ENCODE measurements at places on chromosomes 16 and 17.
A peak's percentile ranks its signal among the peaks of the same experiment; 100 is the strongest.

DNA sequence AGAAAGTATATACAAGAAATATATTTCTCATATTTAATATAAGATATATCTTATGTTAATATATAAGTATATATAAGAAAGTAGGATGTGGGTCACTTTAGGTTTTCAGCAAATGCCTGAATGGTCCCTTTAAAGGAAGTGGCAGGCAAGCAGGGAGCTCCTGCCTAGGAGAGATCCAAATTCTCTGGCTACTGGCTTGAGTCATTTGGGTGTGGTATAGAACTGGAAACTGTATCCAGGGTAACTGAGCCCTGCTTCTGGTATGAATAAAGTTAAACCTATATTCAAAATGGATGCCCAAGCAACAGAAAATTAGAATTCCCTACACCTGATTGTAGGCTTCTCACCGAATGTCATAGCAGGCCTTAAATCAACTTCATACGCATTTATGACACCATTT, 144.4 kb downstream of the ZNF18 start:
- no peak for DNase-seq

- DNase-seq = peak; percentile 27
Measured at GRCh38 chr17:75557075-75557851, 30.3 kb upstream of the MYO15B start.

- no peak for DNase-seq
Measured at GRCh38 chr17:11353601-11354000, 112.6 kb downstream of the SHISA6 start.

- peak; percentile 89 for DNase-seq
Measured at GRCh38 chr17:60573236-60574051, 26.5 kb upstream of the PPM1D start.

DNA sequence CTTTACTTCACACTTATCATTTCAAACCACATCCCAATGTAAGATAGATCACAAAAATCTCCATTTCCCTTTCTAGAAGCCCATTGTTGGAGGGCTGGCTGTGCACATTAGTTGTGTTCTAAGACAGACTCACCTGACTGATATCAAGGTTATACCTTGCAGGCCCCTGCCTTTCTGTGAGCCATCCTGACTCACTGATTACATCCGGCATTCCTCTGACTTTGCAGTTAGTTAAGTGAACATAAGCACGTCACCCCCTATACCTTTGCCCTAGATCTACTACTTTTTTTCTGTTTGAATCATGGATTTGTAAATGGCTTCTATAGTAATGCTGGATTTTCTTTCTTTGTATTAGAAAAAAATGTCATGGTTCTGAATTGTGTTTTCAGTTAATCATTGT, 78.3 kb downstream of the TANGO6 start:
- DNase-seq = peak; percentile 72

DNA sequence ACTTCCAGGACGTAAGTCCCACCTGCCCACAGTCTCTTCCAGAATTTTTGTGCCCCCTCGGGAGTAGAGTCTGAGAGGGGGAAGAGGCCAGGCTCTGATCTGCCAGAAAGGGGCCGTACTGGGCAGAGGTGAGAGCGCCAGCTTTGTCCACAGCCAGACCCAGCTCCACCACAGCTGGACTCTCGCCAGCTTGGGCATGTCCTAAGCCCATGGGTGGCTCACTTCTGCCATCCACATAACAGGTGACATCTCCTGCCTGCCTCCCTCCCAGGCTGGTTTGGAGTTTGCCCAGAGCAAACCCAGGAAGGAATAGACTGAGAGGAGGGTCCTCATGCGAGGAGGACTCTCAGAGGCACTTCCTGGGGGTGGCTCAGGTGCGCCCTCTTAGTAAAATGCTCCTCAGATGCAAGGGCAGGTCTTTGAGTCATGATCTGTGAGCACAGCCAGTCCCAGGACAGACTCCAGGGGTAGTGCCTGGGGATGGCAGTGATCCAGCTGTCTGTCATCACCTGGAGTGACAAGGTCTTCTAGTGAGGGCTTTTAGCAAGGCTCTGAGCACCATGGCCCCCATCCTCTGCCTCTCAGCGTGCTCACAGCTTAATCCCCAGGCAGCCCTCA, 89.2 kb downstream of the AMFR start:
- no peak for DNase-seq

GRCh38 chr16:23863511-23864422, 28.0 kb downstream of the PRKCB start:
- no peak for DNase-seq

DNA sequence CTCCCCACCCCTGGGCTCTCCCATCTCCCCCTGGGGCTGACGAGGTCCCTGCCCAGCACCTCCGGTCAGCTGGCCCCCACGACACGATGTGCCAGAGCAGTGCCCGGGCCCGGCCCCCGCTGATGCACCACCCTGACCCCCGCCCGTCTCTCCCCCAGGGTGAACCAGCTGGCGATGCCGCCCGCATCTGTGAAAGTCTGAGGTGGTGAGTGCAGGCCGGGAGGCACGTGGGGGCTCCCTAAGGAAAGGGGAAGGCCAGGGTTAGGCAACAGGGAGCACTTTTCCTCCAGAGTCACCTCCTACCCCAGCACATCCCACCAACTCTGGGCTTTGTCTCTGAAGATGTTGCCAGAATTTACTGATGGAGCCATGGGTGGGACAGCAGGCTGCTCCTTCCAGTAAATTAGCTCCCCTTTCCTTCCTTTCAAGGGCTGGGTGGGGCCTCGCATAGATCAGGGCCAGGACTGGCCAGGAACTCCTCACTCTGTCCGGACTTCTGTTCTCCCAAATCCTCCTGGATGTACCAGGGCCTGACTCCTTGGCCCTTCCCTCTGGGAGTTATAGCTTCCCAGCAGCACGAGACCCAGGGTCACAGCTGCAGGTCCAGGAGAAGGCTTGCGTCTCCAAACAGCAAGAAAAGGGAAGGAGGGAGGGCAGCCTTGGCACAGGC, 18.3 kb downstream of the MYBBP1A start:
- DNase-seq = no peak

DNA sequence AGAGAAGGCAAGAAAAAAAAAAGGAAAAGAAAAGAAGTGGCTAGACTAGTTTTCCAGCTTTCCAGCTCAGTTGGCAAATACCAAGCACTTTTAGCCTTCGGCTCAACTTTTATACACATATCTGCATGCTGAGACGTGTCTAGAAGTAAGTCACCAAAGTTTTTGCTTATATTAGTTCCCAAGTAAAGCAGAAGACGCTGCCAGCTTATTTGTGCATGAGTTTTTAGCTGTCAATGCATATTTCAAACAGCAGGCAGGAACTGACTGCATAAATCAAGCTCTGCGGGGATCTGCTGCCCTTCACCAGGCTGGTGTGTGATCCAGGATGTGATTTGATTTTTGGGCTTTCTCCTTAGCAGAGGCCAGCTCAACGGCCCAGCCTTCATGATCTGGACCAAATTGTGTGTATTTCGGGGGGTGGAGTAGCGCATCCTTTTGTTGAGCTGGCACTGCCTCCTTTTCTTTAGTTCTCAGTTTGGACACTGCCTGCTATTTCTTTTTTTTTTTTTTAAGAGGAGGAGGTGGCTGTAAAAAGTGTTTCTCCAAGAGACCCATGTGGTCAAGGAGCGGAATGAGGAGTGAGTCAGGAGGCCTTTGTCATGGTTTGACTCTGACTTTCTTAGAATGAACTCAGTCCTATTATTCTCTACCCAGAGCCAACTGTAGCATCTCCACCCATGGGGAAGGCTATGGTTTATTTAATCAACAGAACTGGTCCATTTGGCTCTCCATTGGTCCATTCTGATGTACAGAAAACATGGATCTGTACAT, 162.6 kb upstream of the XYLT1 start:
- DNase-seq = peak; percentile 18

DNA sequence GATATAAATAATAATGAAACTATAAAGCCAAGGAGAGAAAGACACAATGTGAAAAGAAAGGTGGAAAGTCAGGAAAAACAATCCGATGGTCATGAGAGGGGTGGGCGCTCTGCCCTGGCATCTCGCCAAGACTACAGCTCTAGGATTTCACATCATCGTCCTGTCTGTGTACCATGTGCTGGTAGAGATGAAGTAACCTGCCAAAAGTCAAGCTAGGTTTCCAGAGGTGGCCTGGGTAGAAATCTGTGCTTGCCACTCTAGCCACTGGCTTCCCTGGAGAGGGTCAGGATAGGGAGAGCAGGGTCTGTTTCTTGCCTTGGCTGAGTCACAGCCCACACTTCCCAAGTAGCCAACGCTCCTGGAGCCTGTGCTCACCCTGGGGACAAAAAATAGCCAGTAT, 31.0 kb upstream of the TRAP1 start:
- no peak for DNase-seq

GRCh38 chr17:63477480-63478440, 899 bp downstream of the ACE start:
- DNase-seq = no peak

All from astrocyte (in vitro differentiated cells and primary cell).